ENCODE measurements at places on chromosomes 4 and X. TPM values are rescaled to one million over a fixed set of nuclear protein-coding genes. Genes with fewer than 3 reads are reported as not detected.

DNA sequence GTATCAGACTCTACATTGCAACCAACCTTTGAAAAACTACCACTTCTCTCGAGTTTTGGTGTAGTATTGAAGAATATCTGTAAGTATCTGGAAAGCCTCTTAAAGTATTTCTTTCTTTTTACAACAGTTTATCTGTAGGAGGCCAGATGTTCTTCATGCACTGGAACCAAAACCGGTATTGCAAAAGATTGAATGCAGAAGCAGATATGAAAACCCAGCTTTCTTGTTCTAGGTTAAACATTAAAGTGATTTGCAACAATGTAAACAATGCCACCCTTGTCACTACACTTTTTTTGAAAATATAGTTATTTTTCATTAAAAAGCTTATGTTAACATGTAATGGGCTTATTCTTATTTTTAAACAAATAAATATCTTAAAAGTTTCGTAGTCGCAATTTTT is 27.2 kb downstream of the PLS3 start:
- H3K4me3 ChIP-seq, result no peak overlapping the region
- H3K4me1 ChIP-seq, result no peaks in the 10 kb centered on the region
- no peak overlapping the region for H3K27ac ChIP-seq
- no peaks in the 10 kb centered on the region for H3K36me3 ChIP-seq
- H3K27me3 ChIP-seq, result no peaks in the 10 kb centered on the region

- no peak for DNase-seq
- H3K4me3 ChIP-seq, result no peak overlapping the region
- H3K4me1 ChIP-seq, result peaks cover 24% of the 10 kb centered on the region
- H3K27me3 ChIP-seq, result no peaks in the 10 kb centered on the region
- peak overlapping the region; percentile 72 for H3K27ac ChIP-seq
Measured at GRCh38 chrX:12956704-12957534, 18.0 kb upstream of the TMSB4X start.

- no peaks in the 10 kb centered on the region for H3K4me1 ChIP-seq
- no peaks in the 10 kb centered on the region for H3K27me3 ChIP-seq
- H3K4me3 ChIP-seq, result no peak overlapping the region
- DNase-seq, result no peak
- no peaks in the 10 kb centered on the region for H3K36me3 ChIP-seq
- H3K27ac ChIP-seq, result no peak overlapping the region
Measured at GRCh38 chr4:61583696-61584095, 383.6 kb downstream of the ADGRL3 start.

DNA sequence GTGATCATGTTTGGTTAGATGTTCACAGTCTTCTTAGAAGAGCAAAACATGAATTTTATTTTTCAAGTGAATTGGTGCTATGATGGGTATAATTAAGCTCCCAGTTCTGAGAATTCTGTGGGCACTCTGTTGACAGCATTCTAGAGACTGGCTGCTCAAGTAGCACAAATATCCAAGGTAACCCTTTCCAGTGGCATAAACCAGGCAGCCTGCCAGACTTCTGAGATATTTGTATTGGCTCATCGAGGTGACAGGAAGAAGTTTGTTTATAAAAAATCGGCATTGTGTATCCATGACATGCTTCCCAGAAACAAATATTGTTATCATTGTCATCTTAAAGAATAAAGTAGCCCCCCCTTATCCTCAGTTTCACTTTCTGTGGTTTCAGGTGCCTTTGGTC is 28.3 kb downstream of the LANCL3 start:
- no peaks in the 10 kb centered on the region for H3K4me1 ChIP-seq
- H3K36me3 ChIP-seq, result no peaks in the 10 kb centered on the region
- no peak overlapping the region for H3K27ac ChIP-seq

DNA sequence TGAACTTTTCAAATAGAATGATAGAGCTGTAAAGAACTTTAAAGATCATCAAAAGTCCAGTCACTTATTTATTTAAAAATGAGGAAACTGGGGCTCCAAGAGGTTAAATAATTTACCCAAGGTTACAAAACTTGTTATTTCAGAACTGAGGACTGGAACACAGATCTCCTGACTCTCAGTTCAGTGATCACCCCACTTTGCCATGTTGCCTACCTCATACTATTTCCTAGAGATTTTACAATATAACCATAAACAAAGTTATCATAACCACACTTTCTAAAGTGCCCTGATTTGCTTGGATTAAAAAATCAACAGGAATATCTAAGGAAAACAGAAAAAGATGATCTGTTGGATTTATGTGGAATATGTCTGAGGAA is 7.4 kb upstream of the ACSL4 start:
- H3K27ac ChIP-seq, result no peak overlapping the region
- H3K4me3 ChIP-seq, result no peak overlapping the region
- H3K27me3 ChIP-seq, result no peaks in the 10 kb centered on the region
- no peaks in the 10 kb centered on the region for H3K36me3 ChIP-seq

GRCh38 chr4:86451560-86452330 is 91.9 kb upstream of the MAPK10 start:
- DNase-seq, result no peak
- peaks cover 43% of the 10 kb centered on the region for H3K4me1 ChIP-seq
- H3K27me3 ChIP-seq, result no peaks in the 10 kb centered on the region
- peak overlapping the region; percentile 61 for H3K4me3 ChIP-seq

GRCh38 chr4:41327770-41328169 is 71.0 kb downstream of the UCHL1 start:
- H3K27ac ChIP-seq, result no peak overlapping the region
- no peaks in the 10 kb centered on the region for H3K36me3 ChIP-seq
- no peak overlapping the region for H3K4me3 ChIP-seq
- no peaks in the 10 kb centered on the region for H3K4me1 ChIP-seq
- no peak for DNase-seq

- no peak overlapping the region for H3K27ac ChIP-seq
- H3K36me3 ChIP-seq, result no peaks in the 10 kb centered on the region
- no peak for DNase-seq
- H3K4me1 ChIP-seq, result peaks cover 27% of the 10 kb centered on the region
- no peak overlapping the region for H3K4me3 ChIP-seq
- no peaks in the 10 kb centered on the region for H3K27me3 ChIP-seq
Measured at GRCh38 chr4:2786152-2786671, 6.7 kb upstream of the SH3BP2 start.

- H3K27ac ChIP-seq, result no peak overlapping the region
- H3K4me3 ChIP-seq, result no peak overlapping the region
- no peaks in the 10 kb centered on the region for H3K4me1 ChIP-seq
- H3K27me3 ChIP-seq, result no peaks in the 10 kb centered on the region
- no peaks in the 10 kb centered on the region for H3K36me3 ChIP-seq
Measured at GRCh38 chrX:8738588-8739189, 6.8 kb upstream of the ANOS1 start.

DNA sequence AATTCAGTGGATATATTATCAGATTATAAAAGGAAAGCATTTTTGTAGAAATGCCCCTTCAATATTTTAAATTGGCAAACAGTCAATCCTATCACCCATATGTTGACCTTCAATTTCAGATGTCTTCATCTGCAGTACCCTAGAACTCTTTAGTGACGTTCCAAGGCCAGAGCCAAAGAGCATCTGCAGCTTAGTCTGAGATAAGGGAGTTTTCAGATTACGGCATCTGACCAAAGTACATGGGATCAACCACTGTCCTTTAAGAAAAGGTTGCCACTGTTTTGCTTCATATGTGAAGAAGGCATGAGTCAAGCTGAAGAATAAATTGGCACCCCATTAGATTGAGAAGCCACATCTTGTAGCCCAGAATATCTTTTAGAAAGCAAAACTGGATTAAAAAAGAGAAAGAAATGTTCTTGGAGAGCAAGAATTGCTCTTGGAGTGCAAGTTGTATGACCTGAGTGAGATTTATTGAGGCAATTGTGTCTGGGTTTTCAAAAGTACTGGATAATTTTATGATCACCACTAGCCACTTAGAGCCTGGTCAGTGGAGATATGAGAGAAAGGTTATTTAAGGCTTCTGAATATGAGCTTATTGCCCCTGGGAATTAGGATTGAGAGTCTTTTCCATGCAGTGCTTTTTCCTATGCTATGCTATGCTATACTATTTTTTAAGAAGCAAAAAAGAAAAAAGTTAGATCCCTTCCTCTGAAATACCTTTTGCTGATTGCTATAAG is 251.9 kb upstream of the NR3C2 start:
- H3K36me3 ChIP-seq, result no peaks in the 10 kb centered on the region
- no peak for DNase-seq
- H3K4me3 ChIP-seq, result no peak overlapping the region

GRCh38 chrX:138082896-138083295 is 517.0 kb downstream of the ZIC3 start:
- no peak overlapping the region for H3K4me3 ChIP-seq
- no peaks in the 10 kb centered on the region for H3K36me3 ChIP-seq
- no peak for DNase-seq
- H3K27ac ChIP-seq, result no peak overlapping the region
- H3K27me3 ChIP-seq, result no peaks in the 10 kb centered on the region

The DSPP gene
- not detected for total RNA-seq

The NPY1R gene
- 16.7 TPM for total RNA-seq

The XAGE1B gene
- not detected for total RNA-seq

The OPRPN gene
- total RNA-seq, result not detected

The ZNF141 gene
- 32.2 TPM for total RNA-seq

The CT55 gene
- total RNA-seq, result not detected
